Kidney (tissue), 22 donors: ENCODE measurements at places on chromosomes 16 and 17. TPM values are rescaled to one million over a fixed set of nuclear protein-coding genes. Genes with fewer than 3 reads are reported as not detected.

DNA sequence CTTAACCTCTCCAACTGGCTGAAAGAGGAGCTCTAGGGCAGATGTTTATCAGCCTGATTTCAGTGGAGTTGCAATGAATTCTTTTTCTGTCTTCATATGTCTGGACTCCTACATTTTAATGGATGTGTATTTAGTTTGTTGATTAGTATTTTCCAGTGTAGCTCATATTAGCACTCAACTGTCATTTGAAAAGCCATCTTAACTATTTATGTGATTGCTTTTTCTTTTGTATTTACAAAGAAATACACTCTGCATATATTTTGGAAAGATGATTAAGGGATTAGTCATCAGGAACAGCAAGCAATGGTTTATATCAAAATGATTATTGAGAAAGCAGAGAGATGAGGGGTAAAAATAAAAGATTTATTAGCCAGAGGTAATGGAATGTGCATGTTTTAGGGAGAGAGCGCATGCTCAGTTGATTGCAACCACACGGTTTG lies 71.1 kb downstream of the WWOX start:
- no peaks in the 10 kb centered on the region for H3K27me3 ChIP-seq
- no peak overlapping the region for H3K27ac ChIP-seq
- H3K4me3 ChIP-seq, result no peak overlapping the region
- H3K36me3 ChIP-seq, result no peaks in the 10 kb centered on the region

GRCh38 chr17:62030264-62030663 lies 34.8 kb downstream of the MED13 start:
- H3K36me3 ChIP-seq, result peaks cover 58% of the 10 kb centered on the region
- no peaks in the 10 kb centered on the region for H3K4me1 ChIP-seq
- no peak overlapping the region for H3K27ac ChIP-seq
- no peak for DNase-seq
- H3K4me3 ChIP-seq, result no peak overlapping the region
- H3K27me3 ChIP-seq, result no peaks in the 10 kb centered on the region

DNA sequence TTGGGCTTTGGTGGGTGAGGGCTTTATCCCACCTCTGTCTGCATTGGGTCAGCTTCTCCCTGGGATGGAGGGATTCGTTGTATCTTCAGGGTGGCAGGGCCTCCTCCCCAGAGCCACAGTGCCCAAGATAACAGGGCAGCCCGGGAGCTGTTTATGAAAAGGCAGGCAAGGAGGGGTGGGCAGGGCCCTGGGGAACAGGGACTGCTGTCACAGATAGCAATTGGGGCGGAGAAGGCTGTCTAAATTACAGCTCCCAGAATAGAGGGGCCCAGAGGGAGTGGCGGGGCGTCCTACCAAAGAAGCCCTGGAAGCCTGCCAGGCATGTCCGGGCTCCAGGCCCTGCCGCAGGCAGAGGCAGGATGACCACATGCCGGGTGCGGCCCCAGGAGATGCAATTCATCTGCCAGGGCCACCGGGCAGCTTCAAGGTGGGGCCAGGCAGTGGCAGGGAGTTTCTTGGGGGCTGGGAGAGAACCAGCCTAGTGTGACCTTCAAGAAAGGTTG lies 18.8 kb upstream of the PHOSPHO1 start:
- H3K27ac ChIP-seq, result no peak overlapping the region
- H3K4me1 ChIP-seq, result no peaks in the 10 kb centered on the region
- H3K4me3 ChIP-seq, result no peak overlapping the region

- H3K4me1 ChIP-seq, result peaks cover 3% of the 10 kb centered on the region
- no peaks in the 10 kb centered on the region for H3K27me3 ChIP-seq
- H3K4me3 ChIP-seq, result no peak overlapping the region
- H3K36me3 ChIP-seq, result no peaks in the 10 kb centered on the region
- H3K27ac ChIP-seq, result no peak overlapping the region
Observed at GRCh38 chr17:58970609-58971450, 135.8 kb downstream of the TRIM37 start.

DNA sequence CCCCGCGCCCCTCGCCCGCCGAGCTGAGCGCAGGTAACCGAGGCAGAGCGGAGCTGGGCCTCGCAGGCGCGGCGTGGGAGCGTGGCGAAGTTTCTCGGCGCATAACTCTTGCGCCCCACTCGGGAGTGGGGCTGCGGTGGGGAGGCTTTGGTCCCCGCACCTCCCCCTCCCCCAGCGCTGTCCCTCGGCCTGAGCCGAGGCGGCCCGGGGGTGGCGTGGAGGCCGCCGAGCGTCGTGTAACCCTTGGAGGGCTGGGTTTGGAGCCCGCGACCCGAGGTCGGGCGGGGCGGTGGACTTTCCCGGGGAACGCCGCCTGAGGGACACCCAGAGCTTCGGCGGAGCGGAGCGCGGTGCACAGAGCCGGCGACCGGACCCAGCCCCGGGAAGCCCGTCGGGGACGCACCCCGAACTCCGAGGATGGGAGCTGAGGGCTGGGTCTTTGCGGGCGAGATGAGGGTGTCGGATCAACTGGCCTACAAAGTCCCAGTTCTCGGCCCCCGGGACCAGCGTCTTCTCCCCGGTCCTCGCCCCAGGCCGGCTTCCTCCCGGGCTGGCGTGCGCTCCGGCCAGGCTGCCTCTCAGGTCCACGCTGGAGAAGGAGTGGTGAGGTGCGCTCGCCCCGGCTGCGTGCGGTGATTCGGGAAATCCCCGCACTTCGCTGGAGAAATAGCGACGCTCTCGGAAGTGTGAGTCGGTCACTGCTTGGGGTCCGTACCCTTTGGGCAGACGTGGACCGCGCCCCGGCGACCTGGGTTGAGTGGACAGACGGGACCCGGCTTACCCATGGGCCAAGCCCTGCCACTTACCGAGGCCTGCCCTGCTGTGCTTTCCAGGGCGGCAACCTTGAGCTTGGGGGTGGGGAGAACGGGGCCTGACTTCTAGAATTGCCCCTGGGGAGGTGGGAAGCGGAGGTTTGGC lies 168.4 kb downstream of the RAB11FIP4 start:
- H3K4me1 ChIP-seq, result peaks cover 8% of the 10 kb centered on the region
- DNase-seq, result no peak
- H3K4me3 ChIP-seq, result peak overlapping the region; percentile 53
- H3K36me3 ChIP-seq, result no peaks in the 10 kb centered on the region
- no peaks in the 10 kb centered on the region for H3K27me3 ChIP-seq
- peak overlapping the region; percentile 82 for H3K27ac ChIP-seq

GRCh38 chr17:2542456-2542855 lies 30.8 kb upstream of the METTL16 start:
- H3K36me3 ChIP-seq, result no peaks in the 10 kb centered on the region
- no peaks in the 10 kb centered on the region for H3K27me3 ChIP-seq
- no peak for DNase-seq
- H3K4me3 ChIP-seq, result no peak overlapping the region

DNA sequence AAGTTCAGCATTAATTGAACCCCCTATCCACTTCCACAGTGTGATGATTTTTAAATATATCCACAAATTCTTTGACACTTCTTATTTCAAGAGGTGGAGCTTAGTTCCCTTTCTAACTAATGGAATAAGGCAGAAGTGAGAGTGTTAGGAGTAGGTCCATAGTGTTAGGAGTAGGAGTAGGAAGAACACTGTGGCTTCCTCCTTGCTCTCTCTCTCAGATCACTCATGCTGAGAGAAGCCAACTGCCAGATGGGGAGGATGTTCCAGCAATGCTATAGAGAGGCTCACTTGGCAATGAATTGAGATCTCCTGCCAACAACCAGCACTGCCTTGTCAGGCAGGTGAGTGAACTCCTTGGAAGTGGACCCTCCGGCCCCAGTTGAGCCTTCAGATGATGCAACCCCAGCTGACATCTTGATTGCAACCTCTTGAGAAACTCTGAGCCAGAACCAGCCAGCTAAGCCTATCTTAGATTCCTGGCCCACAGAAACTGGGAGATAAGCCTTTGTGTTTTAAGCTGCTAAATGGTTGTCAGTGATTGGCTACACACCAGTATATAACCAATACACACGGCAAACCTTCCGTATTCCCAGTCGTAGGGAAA lies 44.3 kb downstream of the SPECC1 start:
- H3K27me3 ChIP-seq, result no peaks in the 10 kb centered on the region
- H3K4me1 ChIP-seq, result no peaks in the 10 kb centered on the region
- H3K27ac ChIP-seq, result no peak overlapping the region
- no peaks in the 10 kb centered on the region for H3K36me3 ChIP-seq

GRCh38 chr17:76500747-76501017 lies 541 bp downstream of the RHBDF2 start:
- no peak for DNase-seq
- peak overlapping the region; percentile 71 for H3K4me3 ChIP-seq
- H3K36me3 ChIP-seq, result no peaks in the 10 kb centered on the region
- peak overlapping the region; percentile 83 for H3K27ac ChIP-seq
- H3K4me1 ChIP-seq, result peaks cover 37% of the 10 kb centered on the region
- no peaks in the 10 kb centered on the region for H3K27me3 ChIP-seq

DNA sequence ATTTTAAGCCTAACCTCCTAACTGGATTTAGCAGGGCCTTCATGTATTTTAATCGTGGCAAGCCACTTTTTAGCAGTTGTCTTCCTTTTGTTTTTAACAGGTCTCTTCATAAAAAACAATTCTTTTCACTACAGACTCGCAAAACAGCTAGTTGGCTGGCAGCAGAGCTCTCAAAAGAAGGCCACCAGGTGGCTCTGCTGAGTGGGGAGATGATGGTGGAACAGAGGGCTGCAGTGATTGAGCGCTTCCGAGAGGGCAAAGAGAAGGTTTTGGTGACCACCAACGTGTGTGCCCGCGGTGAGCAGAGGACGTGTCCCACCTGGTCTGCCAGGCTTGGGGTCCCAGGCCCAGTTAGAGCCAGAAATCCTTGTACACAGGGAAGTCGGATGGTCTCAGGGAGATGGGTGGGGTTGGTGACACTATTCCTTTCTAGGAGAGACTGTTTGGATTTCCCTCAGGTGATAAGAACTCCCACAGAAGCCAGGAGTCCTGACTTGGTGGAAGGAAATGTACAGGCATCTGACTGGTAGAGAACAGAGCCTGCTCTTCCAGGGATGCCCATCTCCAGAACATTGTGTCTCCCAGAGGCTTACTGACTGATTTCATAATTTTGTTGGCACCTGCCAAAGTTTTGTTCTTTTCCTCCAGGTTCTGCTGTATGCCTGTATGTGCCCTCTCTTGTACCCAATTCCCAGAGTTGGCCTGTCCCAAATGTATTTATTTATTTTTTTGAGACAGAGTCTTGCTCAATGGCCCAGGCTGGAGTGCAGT lies 14.9 kb upstream of the DDX19A start:
- no peaks in the 10 kb centered on the region for H3K4me1 ChIP-seq
- DNase-seq, result no peak
- H3K27ac ChIP-seq, result no peak overlapping the region
- peaks cover 28% of the 10 kb centered on the region for H3K36me3 ChIP-seq
- H3K27me3 ChIP-seq, result no peaks in the 10 kb centered on the region

GRCh38 chr17:58487589-58488427 lies at the start of gene HSF5:
Gene HSF5 (minus strand): TSS chr17:58488408. CDS start chr17:58488274, 134 bp downstream.
- no peaks in the 10 kb centered on the region for H3K4me1 ChIP-seq
- DNase-seq, result peak; percentile 75
- no peaks in the 10 kb centered on the region for H3K27me3 ChIP-seq
- no peak within 1 kb of the TSS for H3K4me3 ChIP-seq
- H3K36me3 ChIP-seq, result peaks cover 14% of the 10 kb centered on the region

- H3K4me1 ChIP-seq, result peaks cover 9% of the 10 kb centered on the region
- DNase-seq, result peak; percentile 84
- H3K36me3 ChIP-seq, result no peaks in the 10 kb centered on the region
- H3K27me3 ChIP-seq, result no peaks in the 10 kb centered on the region
Observed at GRCh38 chr17:7356072-7356549, 1.2 kb downstream of the TMEM95 start.

GRCh38 chr17:41959336-41960095 lies 7.1 kb upstream of the CNP start:
- H3K4me1 ChIP-seq, result peaks cover 3% of the 10 kb centered on the region

DNA sequence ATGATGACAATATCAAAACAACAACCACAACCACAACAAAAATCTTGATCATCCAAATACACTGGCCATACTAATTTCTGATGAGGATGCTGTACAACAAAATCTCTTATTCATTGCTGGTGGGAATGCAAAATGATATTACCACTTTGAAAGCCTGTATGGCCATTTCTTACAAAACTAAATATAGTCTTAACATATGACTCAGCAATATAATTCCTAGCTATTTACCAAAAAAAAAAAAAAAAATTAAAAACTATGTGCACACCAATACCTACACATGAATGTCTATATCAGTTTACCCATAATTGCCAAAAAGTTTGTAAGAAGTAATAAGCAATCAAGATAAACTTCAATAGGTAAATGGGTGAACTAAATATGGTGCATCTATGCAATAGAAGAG lies 1379.7 kb downstream of the CDH11 start:
- H3K36me3 ChIP-seq, result no peaks in the 10 kb centered on the region
- no peak overlapping the region for H3K27ac ChIP-seq
- H3K4me3 ChIP-seq, result no peak overlapping the region

GRCh38 chr17:5700745-5701144 lies 116.4 kb upstream of the NLRP1 start:
- no peak for DNase-seq
- no peaks in the 10 kb centered on the region for H3K4me1 ChIP-seq
- no peak overlapping the region for H3K27ac ChIP-seq
- no peaks in the 10 kb centered on the region for H3K36me3 ChIP-seq
- no peaks in the 10 kb centered on the region for H3K27me3 ChIP-seq

DNA sequence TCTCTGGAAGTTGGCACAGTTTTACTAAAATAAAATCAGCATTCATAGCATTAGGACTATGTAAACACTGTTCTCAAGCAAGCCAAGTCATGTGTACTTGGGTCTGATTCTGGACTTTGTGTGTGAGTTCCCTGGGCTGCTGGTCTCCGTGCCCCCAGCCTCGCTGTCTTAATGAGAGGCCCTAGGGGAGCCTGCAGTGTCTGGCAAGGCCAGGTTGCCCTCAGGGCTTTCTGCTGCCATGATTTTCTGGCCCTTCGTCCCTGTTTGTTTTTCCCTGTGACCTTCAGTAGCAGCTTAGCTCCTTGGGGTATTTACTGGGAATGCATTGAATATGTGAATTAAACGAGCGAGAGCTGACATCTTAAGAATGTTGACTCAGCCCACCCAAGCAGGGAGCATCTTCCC lies 161.8 kb downstream of the RPTOR start:
- H3K4me1 ChIP-seq, result no peaks in the 10 kb centered on the region
- peaks cover 2% of the 10 kb centered on the region for H3K36me3 ChIP-seq
- no peak overlapping the region for H3K4me3 ChIP-seq
- H3K27me3 ChIP-seq, result no peaks in the 10 kb centered on the region
- no peak overlapping the region for H3K27ac ChIP-seq
- no peak for DNase-seq

- H3K36me3 ChIP-seq, result no peaks in the 10 kb centered on the region
- H3K27me3 ChIP-seq, result no peaks in the 10 kb centered on the region
- H3K4me3 ChIP-seq, result no peak overlapping the region
- no peak for DNase-seq
- H3K4me1 ChIP-seq, result no peaks in the 10 kb centered on the region
- no peak overlapping the region for H3K27ac ChIP-seq
Observed at GRCh38 chr16:81347425-81347824, 32.7 kb downstream of the GAN start.

Gene MYH1
- not detected for total RNA-seq

Gene MT1H
- total RNA-seq, result 4.4 TPM

Gene HOXB13
- not detected for total RNA-seq

Gene NAGPA
- 13.8 TPM for total RNA-seq

Gene C17orf107
- 4.4 TPM for total RNA-seq

Gene ABCA10
- total RNA-seq, result 4.2 TPM

Gene DNAJA2
- total RNA-seq, result 54.4 TPM

Gene ZNF205
- total RNA-seq, result 12.7 TPM

Gene MYH3
- total RNA-seq, result 2.9 TPM
